Activated naive CD4-positive, alpha-beta T cell (primary cell): ENCODE measurements at places on chromosomes 16 and 17.

- no peak for DNase-seq
Observed at GRCh38 chr17:80780381-80781198, 211.1 kb upstream of the CHMP6 start.

GRCh38 chr17:47803751-47804150 is 17.8 kb downstream of the OSBPL7 start:
- DNase-seq = no peak

- no peak for DNase-seq
Observed at GRCh38 chr17:17826942-17827785, 9.6 kb downstream of the SREBF1 start.

DNA sequence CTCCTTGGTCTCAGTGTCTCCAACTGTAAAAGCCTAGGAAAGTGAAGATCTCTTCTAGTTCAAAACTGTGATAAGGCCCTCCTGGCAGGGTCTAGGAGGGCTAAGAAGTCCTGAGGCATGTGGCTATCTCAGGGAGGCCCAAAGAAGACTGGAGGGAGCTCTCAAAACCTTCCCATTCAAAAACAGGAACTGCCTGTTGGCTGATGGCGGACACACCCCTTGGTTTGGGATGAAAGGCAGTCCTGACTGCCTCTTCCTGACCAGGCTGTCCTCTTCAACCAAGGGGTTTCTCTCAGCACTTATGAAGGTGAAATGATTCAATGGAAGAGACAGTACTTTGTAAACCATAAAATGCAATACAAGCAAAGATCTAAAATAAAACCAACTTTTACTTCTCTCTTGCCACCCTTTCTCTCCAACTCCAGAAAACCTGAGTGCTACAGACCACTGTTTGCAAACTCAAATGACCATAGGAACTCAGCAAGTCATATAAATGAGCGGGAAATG is 4.7 kb downstream of the ZNF764 start:
- no peak for DNase-seq

DNA sequence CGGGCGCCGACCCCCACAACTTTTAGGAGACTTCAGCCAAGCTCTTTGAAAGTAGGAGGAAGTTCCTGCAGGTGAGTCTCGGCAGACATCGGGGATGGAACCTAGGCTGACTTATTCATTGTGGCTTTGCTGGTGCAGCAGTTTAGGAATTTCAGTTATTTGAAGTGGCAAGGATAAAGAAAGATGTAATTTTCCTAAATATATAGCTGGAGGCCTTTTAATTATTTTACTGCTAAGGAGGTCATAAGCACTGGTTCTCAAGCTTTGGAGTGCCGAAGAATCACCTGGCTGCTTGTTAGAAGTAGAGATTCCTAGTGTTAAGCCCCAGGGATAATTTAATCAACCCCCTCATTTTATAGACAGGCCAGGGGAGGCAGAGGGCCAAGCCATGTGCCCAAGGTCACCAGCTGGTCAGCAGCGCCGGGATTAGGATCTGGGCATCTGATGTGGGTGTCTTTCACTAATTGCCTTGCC is 28.9 kb upstream of the BCAR1 start:
- DNase-seq = no peak

DNA sequence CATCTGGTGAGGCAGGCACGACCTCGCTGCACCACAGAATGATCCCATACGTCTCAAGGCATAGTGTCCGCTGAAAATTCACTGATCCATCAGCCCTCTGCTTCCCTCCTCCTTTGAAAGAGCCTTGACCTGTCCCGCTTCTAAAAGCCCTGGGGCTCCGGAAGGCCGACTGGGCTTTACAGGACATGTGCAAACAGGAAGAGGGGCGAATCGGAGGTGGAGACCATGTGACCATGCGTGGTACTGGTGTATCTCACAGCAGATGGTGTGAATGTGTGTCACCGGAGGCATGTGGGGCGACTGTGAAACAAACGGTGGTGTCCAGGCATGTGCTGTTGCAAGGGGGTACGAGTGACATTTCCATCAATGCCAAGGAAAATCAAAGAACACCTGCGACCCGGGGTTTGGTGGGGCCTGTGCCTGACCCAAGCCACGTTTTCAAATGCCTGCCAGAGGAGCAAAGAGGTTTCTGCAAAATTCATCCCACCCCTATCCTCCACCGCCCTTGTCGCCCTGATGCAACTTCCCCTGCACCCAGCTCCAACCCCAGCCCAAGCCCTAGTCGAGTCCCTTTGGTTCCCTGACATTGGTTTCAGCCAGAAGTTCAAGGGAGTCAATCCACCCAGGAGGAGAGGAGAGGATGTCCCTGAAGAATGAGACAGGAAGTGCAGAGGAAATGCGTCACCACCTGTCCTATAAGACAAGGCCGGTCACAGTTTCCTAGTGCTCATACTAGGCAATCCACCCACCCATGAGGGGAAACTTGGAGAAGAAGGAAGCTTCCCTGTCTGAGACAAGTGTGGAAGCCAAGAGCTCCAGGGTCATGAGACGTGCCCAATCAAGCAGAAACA is 5.9 kb upstream of the KCNJ18 start:
- no peak for DNase-seq

GRCh38 chr16:18969050-18969854 is 14.5 kb upstream of the TMC7 start:
- DNase-seq = peak; percentile 69

GRCh38 chr17:81863123-81863675 is 2.9 kb upstream of the P4HB start:
- no peak for DNase-seq

GRCh38 chr16:21264571-21265036 is 13.5 kb downstream of the CRYM start:
- DNase-seq = no peak

DNA sequence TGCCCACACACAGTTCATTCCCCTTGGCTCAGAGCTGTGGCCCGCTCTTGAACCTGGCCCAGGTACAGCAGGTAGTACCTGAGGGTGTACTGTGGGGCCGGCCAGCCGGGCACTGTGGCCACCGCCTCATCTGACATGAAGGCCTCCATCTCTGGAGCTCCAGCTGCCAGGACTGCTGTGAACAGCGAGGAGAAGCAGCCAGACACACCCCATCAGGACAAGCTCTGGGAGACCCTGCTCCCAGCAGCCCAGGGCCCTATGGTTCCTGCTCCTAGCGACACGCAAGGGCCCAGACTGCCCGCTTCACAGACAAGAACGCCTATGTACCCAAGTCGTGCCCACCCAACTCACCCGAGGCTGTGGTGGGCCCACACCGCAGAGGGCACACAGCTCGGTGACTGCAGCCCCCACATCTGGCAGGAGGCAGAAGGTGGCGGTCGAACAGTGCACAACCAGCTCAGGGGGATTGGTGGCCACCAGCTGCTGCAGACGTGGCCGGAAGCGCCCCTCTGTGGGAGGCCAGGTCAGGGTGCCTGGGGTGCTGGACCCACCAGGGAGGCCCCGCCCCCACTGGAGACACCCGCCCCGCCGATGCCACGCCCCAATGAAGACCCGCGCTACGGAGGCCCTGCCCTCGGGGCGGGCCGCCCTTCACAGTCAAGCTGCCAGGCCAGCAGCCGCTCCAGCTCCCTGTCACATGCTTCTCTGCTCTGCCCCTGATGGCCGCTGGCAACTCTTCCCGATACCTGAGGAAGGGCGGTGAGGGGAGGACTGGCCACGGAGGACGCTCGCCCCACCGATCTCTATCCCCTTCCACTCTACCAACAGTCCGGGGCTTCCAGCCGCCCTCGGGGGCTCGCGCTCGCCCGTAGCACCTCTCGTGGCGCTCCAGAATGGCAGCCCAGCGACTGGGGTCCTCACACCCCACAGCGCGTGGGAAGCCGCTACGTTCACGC is 1.1 kb upstream of the STUB1 start:
- no peak for DNase-seq

DNA sequence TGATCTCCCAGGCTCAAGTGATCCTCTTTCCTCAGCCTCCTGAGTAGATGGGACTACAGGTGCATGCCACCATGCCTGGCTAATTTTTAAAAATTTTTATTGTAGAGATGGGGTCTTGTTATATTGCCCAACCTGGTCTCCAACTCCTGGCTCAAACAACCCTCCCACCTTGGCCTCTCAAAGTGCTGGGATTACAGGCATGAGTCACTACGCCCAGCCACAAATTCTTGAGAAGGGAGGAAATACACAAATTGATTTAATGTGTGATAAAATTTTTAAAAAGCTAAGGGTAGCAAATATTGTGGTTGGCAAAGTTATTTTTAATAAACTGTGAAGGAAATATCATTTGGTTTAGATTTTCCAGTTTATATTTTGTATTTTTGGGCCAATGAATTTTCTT is 9.6 kb downstream of the ITGAD start:
- DNase-seq = no peak

DNA sequence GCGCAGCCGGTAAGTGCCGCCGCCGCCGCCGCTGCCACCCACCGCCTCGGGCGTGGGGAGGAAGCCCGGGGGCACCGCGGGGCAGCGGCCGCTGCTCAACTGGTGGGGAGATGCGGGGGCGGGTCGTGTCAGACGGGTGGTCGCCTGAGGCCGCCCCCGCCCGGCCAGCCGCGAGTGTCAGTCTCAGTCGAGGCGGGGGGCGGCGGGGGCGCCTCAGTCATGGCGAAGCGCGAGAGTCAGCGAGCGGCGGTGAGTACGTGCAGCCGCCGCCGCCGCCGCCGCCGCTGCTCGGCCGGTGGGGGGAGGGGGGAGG is 76.2 kb downstream of the CHD9 start:
- DNase-seq = no peak

DNA sequence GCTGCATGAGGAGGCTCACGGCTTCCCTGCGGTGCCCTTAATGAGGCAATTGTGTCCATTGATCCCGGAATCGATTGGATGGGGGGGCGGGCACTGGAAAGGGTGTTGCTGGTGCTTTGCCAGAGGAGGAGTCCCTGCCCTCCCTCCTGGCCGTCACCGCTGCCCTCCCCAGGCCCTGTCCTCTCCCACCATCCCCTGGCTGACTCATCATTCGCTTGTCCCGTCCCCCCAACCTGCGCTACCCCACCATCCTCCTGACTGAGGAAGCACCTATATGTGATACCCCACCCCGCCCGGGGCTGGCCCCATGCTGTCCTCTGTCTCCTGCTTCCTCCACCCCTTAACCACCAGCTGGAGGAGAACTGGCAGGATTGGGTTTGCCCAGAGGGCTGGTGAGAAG is 20.8 kb downstream of the CACNA1G start:
- DNase-seq = no peak

GRCh38 chr16:4505356-4506147 is 29.4 kb downstream of the HMOX2 start:
- no peak for DNase-seq

- DNase-seq = no peak
Observed at GRCh38 chr17:82333279-82334171, at the start of gene SECTM1. SECTM1 (minus strand) TSS chr17:82333766; CDS start chr17:82327240, 6,526 bp downstream.

GRCh38 chr17:43219001-43219400 is 7.3 kb downstream of the TMEM106A start:
- DNase-seq = no peak

DNA sequence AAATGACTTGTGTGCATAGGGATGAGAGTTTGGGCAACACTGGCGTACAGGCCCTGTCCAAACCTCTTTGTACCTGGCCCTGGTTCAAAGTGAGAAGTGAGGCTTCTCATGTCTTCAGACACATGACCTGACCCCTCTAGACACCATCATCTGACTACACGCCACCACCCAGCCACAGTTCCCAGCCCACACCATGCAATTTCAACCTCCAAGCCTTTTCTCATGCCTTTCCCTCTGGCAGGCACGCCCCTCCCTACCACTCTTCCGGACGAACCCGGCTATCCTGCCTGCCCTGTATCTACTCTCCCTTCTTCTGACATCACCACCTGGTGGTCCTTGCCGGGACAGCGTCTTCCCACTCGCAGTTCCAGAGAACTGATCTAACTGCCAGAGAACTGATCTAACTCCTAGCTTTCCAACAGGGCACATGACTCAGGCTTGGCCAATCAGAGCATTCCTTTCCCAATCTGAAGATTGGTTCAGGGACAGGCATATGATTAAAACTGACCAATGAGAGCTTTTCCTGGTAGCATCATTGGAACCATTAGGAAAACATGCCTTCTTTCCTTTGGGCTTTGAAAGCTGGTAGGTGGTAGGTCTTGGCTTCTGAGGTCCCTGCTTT is 27.1 kb upstream of the IL21R start:
- no peak for DNase-seq

- no peak for DNase-seq
Observed at GRCh38 chr17:43027091-43028032, 2.3 kb downstream of the RND2 start.

DNA sequence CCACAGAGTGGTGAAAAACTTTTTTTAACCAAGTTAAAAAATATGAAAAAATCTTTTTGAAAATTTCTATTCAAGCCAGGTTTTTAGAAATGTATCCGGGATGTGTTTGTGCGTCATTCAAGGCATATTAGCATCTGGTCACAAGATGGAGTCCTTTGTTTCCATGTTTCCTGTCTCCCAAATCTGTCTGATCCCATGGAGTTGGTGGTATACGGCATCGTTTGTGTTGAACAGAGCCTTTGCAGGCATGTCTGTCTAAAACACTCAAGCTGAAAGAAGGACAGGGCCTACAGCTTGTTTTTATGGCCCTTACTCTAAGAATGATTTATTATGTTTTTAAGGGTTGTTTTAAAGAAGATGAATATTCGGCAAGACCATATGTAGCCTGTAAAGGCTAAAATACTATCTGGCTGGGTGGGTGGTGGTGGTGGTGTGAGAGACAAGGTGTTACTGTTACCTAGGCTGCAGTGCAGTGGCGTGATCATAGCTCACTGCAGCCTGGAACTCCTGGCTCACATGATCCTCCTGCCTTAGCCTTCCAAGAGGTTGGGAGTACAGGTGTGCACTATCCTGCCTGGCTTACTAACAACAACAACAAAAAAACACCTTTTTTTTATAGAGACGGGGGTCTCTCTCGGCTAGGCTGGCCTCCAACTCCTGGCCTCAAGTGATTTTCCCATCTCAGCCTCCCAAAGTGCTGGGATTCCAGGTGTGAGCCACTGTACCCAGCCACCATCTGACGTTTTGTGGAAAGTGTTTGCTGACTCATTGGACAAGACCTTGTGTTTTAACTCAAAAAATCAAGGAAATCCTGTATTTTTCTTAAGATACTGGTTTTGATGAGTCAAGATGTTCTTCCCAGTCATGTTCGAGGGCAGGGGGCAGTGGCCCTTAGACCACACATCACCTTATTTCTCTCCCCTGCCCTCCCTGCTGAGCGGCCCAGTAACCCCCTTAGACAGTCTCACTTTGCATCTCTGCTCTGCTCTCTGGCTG is 52.2 kb downstream of the NDE1 start:
- no peak for DNase-seq
